NCI-H524 (cell line): ENCODE measurements at places on chromosomes 5 and 9.

DNA sequence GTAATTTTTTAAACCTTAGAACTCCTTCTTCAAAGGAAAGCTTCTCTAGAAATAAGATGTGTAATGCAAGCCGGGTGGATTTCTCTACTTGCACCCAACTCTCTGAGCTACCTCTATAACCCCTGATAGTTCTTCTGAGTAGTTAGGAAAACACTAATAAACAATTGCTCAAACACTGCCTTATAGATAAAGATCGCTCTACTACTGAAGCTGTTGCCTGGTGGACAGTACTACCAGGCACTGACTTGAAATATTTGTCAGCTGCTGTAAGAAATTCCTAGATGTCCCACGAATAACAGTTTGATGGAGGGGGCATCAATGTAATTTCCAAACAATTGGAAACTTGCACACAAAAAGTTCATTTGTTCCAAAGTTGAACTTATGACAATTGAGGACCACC is 42.0 kb downstream of the NR3C1 start:
- DNase-seq: no peak

GRCh38 chr5:6576861-6577501 is 55.9 kb downstream of the NSUN2 start:
- DNase-seq: peak; percentile 82

- no peak for DNase-seq
Measured at GRCh38 chr9:14488421-14489190, 174.7 kb upstream of the NFIB start.

DNA sequence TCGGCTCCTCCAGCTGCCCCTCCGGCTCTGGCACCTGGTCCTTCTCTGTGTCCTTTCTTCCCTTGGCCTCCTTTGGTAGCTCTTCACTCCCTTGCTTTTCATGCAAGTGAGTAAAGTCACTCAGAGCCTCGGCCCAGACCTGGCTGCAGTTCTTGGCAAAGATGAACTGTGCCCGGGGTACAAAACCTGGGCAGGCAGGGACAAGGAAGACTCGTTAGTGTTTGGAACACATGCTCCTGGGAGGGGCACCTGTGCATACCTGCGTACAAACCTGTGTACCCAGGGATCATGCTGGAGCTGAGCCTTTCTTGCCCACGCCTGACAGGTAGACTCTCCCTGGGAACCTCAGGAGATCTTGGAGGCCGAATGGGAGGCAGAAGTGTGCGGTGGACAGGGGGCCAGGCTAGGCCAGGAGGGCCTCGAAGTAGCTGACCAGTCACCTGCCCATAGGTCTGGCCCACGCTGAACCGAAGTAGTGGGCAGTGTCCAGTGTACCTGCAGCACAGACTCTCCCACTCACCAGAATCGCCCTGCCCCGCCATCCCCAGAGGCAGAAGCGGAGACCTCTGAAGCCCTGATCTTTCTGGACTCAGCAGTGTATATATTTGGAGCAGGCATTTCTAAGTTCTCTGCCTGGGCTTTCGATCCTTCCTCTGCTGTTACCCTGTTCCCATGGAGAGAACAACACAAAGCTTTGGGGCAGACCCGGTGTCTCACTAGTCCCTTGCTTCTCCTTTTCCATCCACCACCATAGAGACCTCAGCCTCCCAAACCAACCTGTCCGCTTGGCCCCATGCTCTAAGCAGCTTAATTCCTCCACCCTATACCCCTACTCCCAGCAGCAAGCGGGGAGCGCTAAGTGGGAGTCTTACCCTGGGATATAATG is 41.9 kb upstream of the TESK1 start:
- DNase-seq: no peak

DNA sequence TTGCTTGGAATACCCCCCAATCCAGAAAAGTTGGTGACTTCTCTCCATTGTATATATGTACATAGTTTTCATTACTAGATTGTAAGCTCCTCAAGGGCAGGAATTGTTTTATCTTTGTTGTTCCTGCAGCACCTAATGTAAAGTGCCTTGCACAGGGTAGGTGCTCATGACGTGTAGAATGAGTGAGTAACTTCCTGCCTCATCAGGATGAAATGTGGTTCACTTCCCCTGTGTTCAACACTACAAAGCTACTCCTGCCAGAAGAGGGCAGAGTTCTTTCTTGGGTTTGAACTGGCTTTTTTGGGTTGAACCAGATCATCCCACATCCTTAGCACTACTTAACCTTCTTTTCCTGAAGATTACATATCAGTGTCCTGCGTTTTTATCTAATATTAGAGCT is 23.9 kb downstream of the GTF3C4 start:
- DNase-seq: no peak

DNA sequence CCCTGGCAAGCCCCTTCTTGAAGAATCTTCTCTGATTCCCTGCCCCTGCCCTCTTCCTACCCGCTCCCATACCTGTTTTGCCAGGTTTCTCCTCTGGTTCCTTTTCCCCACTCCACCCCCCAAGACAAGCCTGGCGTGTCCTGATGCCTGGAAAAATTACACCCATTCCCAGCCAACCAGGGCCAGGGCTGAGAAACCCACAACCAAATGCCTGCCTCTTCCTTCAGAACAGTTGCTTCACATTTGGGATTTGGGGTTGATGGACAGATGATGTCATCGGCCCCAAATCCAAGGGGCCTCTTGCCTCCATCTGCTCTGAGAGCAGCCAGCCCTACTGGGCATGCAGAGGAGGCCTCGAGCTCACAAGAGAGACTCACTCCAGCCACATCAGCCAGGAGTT is 8.8 kb upstream of the NEK6 start:
- DNase-seq: peak; percentile 59

GRCh38 chr5:81908044-81908443 is 63.8 kb upstream of the ATG10 start:
- DNase-seq: no peak

DNA sequence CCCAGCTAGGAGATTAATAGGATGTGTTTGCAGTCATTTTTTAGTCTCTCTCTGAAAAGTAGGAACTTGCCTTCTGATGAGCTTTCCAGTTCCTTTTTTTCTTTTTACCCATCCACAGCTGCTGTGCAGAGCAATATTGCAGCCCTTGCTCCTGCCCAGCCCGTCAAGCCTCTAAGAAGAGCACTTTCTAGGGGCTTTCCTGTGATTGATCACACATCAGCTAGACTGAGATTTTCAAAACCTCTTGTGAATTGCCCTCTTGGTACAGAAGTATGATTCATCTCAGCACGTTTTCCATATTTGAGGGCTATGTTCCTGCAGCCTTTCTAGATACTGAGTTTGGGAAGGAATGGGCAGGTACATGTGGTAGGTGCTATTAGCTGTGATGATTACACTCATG is 93.9 kb downstream of the GALNT10 start:
- DNase-seq: no peak
